ENCODE measurements at places on chromosomes 6 and 20. TPM values are rescaled to one million over a fixed set of nuclear protein-coding genes. Genes with fewer than 3 reads are reported as not detected.

DNA sequence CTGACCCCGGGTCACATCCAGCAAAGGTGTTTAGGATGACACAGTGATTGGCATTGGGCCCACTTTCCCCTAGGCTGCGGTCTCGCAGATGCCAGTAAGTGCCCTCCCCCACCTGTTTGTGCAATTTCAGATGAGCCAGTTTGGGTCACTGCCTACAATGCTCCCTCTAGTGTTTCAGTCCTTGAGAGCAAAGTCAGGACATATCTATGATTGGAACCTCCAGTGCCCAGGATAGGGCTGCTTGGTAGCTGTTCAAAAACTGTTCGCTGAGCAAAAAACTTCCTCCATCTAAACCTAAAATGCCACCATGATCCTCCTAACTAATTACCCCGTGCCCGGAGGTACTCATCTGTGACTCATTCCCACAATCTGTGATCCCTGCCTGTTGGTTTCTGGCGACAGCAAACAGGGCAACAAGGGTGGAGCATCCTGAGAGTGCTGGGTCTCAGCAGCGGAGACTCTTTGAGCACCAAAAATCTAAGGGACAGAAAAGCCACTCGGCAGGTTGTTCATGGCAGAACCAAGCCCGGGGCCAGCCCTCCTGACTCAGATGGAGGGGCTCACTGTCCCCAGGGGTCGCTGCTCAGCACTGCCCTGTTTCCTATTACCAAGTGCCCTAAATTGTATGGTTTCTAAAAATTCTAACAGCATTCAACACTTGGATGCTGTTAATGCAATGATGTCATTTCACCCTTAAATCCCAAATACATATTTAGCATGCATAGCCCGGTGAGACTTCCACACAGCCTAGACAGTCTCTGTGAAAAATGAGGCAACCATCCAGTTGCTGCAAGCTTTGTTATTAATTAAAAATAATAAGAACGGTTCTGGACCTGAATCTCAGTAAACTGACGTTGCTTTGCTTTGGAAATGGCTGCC, 5.0 kb downstream of the VSX1 start:
- no peak for DNase-seq

DNA sequence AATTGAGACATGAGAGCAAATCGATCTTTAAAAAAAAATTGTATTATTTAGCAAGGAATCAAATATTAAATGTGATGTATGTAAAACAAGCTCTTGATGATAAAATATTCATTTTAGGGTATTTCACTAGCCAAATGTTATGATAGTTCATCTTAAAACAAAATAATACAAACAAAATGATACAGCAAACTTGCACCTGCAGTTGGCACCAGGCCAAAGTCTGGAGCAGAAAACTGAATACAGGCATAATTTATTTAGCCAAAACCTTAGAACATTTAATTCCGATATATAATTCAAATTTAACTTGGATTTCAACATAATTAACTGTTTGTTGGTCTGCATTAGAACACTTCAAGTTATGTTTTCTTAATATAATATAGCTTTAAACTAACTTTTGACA, 60.9 kb downstream of the EPHA7 start:
- no peak for DNase-seq

GRCh38 chr6:25628471-25629197, 23.4 kb upstream of the SCGN start:
- no peak for DNase-seq

The LGSN gene
- polyA plus RNA-seq, result 0.62 TPM

The TINAG gene
- polyA plus RNA-seq, result 38.7 TPM

DNA sequence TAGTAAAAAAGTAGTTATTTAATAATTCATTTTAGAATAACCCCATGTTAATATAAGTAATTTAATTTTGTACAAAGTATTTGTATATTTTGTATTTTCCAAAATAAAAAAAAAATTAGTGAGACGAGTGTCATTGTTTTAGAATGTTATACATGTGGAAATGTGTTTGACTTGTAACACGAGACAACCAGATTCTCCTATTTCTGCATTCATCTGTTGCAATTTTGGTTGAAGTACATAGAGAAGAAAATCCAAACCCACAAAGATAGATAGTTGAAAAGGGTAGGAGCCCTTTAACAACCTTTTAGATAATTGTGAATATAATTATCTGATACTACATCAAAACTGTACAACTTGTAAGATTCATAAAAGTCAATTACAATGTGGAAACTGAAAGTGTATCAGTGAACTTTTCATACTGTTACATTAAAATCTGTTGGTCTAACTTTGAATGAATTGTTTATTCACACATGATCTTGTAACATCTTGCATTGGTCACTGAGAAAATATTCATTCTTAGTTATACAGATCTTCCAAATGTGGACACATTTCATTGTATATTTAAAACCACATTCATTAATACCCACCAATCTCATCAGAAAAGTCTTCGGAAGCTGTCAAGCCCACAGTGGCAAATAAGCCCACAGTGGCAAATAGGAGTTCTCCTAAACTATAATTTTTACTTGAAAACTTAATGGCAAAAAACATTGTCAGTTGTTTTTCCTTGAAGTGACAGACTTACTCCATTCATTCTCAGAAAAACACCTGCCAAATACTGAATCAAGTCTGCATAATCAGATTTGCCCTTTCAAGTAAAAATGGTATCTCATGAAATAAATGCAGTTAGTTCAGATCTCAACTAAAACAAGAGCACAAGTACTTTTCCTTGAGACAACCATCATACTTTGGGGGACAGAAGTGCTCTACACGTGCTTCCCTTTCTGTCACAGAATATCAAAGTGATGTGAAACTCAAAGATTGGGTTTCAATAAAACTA, 52.8 kb downstream of the FKBP5 start:
- DNase-seq, result no peak

DNA sequence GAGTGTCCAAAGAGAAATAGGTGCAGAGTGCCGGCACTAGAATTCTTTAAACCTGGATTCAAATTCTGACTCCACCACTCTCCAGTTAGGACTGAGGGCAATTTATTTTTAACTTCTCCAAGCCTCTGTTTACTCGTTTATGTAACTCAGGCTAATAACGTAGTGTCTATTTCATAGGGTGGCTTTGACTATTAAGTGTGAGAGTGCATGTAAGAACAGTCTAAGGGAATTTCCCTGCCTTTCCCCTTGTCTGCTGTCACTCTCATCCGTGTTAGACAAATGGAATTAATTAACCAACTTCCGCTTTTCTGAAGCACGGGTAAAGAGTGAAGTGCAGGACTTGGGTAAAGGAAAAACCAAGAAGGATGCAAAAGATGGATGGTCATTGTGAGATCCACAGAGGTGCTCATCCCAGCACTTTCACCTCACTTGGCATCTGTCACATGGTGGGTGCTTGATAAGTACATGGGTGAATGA, 4.1 kb upstream of the ZKSCAN8 start:
- DNase-seq, result no peak

- no peak for DNase-seq
Observed at GRCh38 chr20:4886771-4887527, 114.4 kb downstream of the SLC23A2 start.

- no peak for DNase-seq
Observed at GRCh38 chr20:19254956-19255355, 42.5 kb downstream of the SLC24A3 start.

GRCh38 chr6:139278190-139278589, 13.6 kb downstream of the TXLNB start:
- no peak for DNase-seq

DNA sequence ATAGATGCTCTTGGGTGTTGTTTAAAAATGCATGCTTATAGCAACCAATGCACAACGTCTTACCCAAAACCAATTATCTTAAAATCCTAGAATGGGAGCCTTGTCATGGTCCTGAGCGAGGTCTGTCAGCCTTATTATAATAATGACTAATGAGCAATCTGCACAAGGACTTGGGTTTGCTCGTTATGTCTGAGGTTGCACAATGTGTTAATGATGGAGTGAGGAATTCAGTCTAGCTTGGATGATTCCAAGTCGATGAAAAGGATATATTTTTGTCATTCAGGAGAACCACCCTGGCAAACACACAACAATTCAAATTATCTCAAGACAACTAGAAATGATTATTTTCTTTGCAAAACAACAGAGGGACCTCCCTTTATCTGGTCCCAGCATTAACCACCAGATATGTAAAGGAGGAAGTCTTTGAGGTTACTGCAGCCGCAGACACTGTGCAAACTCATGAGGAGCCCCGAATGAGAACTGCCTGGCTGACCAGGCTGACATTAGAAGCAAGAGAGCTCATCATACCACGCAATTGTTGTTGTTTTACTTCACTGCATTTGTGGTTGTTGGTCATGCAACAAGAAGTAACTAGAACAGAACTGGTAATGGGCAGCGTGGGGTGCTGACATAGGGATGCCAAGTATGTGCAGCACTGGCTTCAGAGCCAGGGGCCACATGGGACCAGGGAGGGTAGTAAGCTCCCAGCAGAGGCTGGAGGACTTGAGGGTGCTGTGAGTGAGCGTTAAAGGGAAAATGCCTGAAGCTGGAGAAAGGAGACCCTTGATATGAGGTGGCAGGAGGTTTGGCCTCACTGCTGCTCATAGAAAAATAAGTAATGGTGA, 488.3 kb downstream of the CDH26 start:
- DNase-seq, result no peak

The OGFR gene
- 23.8 TPM for polyA plus RNA-seq

DNA sequence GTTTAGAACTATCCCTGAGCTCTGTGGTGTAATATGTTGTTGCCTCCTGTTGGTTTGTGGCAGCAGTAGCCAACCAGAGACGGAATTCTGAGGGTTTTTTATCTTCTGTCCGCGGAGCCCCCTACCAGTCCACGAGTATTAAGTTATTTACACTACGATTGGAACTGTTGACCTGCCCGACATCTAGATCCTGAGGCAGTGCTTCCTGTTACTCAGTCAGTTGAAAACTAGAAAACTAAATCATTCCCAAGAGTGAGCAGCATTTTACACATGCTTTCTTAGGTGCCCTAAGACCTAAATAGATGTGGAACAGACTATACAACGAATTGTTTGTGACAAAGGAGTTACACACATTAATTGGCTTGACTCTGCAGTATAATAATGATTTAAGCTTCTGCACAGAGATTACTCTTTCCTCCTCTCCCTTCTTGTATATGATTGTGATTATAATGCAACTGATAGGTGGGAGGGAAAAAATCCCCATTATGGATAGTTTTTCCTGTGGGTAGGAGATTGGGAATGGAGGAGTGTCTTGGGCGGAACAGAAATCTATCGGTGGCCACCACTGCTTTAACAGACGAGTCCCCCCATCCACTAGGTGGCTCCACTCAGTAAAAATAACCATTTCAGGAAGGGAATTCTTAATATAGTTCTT, 1.7 kb downstream of the LOC128125822 start:
- no peak for DNase-seq

The XKR7 gene
- 0.39 TPM for polyA plus RNA-seq

The CRISP2 gene
- 0.21 TPM for polyA plus RNA-seq

The F13A1 gene
- polyA plus RNA-seq, result 15.9 TPM

- DNase-seq, result no peak
Observed at GRCh38 chr6:45470131-45470738, 92.5 kb upstream of the SUPT3H start.

DNA sequence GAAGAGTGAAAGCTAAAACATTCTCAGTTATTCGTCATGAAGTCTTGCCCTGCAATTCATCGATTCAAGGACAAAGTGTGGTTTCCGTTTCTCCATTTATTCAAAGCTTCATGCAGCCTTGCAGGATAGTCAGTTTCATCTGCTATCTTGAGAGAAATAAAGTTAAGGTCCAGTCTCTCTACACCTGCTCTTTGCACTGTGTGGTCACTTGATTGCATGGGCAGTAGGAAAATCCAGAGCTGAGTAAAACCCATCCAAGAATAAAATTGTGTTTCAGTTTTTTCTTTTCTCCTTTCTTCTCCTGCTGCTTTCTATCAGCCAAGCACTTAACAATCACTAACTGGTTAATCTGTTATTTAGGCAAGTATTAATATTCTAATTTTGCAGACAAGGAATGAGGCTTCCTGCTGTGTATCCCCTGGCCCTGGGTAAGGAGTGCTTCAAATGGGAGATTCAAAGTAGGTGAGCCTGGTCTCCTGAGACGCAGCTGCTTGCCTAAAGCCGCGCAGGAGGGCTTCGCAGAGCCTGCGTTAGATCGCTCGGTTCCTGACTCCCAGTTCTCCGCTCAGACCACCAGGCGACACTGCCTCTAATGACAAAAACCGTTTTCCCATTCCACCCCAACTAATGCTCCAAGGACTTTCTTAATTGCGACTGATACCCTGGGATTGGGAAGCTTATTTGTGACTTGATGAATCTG, 808.3 kb downstream of the TFAP2A start:
- DNase-seq, result no peak

DNA sequence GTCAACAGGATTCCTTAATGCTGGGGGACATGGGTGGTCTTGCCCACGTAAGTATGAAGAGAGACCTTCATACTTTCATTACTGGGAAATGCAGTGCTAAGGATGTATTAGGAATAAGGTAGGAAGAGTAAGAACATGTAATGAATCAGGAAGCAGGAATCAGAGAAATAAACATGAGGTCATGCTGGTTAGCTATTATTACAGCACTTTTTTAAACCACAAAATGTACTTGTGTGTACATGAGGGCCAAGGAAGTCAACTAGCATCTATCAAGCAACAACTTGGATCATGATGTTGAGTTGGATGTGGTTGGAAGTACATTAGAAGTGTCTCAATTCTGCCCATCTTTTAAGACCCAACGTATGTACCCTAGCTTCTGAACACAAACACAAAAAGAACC, 63.5 kb upstream of the E2F3 start:
- DNase-seq, result no peak

DNA sequence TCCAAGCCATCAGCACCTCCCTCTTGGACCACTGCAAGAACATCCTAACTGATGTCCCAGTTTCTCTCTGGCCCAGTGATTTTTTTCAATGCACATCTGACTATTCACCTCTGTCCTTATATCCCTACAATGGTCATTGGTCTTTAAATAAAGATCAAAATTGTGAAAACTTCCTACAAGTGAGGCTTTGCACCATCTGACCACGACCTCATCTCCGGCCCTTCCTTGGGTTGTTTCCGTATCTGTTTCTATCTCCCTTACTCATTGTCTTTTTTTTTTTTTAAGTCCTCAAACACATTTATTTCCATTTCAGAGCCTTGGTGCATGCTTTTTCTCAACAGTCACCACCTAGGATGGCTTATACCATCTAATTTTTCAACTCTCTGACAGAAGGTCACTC, 88.1 kb downstream of the IPCEF1 start:
- DNase-seq, result no peak

- DNase-seq, result no peak
Observed at GRCh38 chr6:79909517-79909916, 37.8 kb downstream of the ELOVL4 start.

The MMP24 gene
- polyA plus RNA-seq, result 1.8 TPM

- no peak for DNase-seq
Observed at GRCh38 chr20:59777331-59777725, 156.1 kb downstream of the SYCP2 start.

The HLA-DRB5 gene
- polyA plus RNA-seq, result 11.4 TPM

The SLC22A7 gene
- 2.5 TPM for polyA plus RNA-seq

The PCNA gene
- polyA plus RNA-seq, result 171 TPM
